ENCODE measurements at places on chromosomes 11 and 22.

DNA sequence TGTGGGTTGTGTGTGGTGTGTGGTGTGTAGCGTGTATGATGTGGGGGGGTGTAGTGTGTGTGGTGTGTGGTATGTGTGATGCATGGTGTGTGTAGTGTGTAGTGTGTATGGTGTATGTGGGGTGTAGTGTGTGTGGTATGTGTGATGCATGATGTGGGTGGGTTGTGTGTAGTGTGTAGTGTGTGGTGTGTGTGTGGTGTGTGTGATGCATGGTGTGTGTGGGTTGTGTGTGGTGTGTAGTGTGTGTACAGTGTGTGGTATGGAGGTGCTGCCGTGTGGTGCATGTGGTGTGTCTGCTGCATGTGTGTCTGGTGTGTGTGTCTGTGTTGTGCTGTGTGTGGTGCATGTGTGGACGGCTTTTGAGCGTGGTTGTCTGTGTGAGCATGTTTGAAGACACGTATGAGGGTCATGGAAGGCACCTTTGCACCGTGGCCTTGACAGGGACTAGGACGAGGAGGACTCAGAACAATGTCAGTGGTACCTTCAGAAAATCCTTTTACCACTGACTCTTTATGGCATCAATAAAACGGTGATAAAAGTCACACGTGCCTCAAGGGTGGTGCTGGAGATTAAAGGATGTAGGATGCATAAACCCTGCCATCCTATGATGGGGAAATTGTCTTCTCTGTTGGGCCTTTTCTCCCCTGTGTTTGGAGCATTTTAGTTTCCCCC, 328.7 kb upstream of the B3GAT1 start:
- no peak for DNase-seq

- DNase-seq: no peak
Observed at GRCh38 chr11:114785820-114786219, 107.5 kb downstream of the NXPE2 start.

- DNase-seq: no peak
Observed at GRCh38 chr11:88402784-88403183, 65.2 kb upstream of the CTSC start.

DNA sequence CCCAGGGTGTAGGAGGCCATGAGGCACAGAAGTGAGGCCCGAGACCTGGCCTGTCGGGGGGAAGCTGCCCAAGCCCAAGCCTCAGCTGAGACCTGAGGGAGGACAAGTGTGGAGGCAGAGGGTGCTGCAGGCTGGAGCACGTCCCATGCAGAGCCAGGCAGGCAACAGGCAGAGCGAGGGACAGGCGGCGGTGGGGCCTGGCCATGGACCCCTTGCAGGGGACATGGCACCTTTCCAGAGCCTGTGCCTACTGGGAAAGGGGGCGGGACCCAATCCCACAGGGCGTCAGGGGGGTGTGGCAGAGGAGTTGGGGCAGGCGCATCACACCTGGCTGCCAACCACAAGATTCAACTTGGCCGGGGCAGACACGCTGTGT, 4.3 kb downstream of the TNNI2 start:
- no peak for DNase-seq

- DNase-seq: peak; percentile 49
Observed at GRCh38 chr11:93921695-93922468, 71.5 kb upstream of the VSTM5 start.

- DNase-seq: no peak
Observed at GRCh38 chr11:119501777-119502405, 78.9 kb upstream of the THY1 start.

GRCh38 chr22:22935546-22936157, 48.0 kb downstream of the IGLL5 start:
- DNase-seq: peak; percentile 38

DNA sequence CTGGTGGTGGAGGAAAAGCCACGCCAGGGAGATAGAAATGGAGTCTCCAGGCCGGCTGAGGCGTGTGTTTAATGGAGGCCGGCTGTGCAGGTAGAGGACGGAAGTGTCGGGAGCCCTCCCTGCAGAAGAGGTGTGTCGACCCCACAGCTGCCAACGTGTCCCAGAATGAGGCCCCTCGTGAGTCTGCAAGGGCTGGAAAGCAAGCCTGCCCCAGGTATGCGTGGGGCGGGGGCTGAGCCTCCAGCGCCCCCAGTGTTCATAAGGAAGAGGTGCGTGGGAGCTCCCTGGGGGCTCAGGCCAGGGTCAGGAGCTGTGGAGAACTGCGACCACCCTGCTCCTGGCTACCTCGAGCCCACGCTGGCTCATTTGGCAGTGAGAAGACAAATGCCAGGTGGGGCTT, 38.0 kb upstream of the JAM3 start:
- no peak for DNase-seq

DNA sequence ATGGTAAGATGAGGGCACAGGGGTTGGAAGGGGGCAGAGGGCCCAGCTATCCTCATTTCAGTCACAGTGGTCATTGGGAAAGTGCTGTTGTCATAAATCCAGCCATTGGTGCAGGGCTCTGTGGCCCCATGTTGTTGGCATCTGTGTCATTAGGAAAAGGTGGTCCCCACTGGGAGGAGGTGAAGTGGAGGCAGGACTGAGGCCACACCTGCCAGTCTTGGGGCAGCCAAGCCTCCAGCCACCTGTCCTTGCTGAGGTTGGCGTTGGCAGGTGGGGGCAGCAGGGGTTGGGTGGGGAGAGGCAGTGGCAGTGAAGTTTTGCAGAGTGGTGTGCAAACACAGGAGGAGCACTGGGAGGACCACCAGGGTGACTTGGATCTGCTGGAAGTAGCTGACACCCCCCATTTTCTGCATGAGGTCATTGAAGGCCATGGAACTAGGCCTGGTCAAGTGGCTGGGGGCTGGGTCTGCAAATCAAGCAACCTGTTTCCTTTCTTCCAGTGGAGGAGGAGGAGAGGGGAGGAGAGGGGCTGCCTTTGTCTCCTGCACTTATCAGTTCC, 25.3 kb downstream of the SLC22A6 start:
- no peak for DNase-seq

DNA sequence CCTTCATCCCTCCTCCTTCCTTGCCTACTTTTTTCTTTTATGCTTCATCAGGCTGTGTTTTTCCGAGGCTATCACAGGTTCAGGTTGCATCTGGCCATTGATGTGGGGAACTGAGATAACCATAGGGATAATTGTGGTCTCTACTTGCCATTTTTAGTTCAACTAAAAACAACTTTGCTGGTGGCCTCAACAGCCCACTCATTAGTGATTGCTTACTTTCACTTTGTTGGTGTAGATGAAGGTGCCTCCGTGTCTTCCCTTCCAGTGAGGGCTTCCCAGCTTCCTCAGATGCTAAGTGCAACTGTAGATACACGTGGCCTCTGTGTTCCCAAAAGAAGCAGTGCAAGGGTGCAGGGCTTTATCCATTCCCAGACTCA, 35.0 kb downstream of the KCNJ1 start:
- no peak for DNase-seq

DNA sequence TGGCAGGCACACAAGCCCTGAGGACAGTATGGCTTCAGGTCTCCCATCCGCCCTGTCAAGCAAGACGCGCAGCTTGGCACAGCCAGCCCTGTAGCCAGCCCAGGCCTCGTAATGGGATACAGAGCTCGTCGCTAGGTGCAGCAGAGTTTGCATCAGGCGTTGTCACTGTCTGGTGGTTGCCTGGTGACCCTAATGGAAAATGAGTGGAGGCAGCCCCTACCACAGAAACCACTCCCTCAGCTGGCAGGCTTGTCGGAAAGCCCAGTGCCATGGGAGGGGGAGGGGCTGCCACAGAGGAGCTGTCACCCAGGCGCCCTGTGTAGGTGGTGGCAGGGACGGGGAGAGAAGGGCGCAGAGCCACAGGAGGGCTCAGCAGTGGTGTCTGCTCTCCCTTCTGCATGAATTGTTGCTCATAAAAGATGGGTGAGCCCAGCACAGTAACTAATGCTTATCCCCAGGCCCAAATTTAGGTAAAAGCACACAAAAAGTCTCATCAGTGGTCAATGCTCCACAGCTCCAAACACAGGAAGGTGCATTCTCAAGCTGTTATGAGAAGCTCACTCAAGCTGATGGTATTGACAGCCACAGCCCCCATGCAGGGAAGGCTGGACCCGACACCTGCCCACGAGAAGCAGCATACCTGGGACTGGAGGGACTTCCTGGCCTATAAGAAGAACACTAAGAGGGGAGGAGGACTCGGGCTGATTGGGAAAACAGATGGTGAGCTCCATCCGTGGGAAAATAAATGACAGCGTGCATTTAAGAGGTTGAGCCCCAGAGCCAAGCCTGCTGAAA, 164.6 kb downstream of the ETS1 start:
- DNase-seq: peak; percentile 97

DNA sequence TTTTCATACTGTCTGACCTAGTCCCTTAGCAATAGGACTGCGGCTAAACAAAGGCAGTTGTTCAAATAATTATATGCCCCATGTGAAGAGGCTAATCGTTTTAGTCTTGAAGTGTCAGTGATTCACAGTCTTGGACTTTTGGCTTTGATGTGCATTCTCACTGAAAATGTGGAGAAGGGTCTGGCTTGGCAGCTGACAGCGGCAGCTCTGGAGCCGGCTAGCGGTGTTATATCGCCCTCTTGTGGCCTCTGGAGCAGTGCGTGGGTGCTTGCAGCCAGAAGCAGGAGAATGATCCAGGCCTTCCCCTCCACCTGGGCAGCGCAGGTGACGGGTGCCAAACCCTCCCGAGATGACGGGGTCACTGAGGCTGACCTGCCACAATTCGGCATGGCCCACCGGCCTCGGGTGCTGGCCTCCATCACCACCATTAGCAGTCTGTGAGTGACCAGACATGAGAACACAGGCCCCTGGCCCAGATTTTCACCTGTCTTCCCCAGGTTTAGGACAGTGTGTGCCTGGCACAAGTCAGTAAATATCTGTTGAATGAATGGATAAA, 90.3 kb upstream of the PITPNB start:
- DNase-seq: peak; percentile 88
